Spinal cord (tissue), 10 donors: ENCODE measurements at places on chromosomes 12 and 14. TPM values are rescaled to one million over a fixed set of nuclear protein-coding genes. Genes with fewer than 3 reads are reported as not detected.

DNA sequence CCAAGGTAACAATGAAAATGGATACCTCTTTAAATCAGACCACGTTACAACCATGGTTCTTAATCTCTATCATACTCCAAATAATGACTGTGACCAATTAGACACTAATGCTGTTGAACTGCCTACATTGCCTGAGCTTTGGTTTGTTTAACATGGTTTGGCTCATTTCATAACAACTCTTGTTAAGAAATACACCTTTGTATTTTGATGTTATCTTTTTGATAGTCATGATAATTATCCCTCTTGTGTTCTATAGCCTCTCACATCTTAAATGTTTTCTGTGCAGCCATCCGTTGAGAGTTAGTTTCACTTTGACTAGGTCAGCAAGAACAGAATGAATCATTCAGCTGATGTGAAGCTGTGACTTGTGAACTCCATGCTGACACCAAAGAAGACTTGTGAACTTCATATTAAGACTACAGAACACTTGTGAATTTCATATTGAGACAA is 75.5 kb upstream of the RERGL start:
- DNase-seq: no peak

KRT81 gene
- total RNA-seq: not detected

- peak; percentile 58 for DNase-seq
Measured at GRCh38 chr12:98741556-98742265, 96.6 kb downstream of the APAF1 start.

GRCh38 chr12:57460468-57460784 is 841 bp downstream of the GLI1 start:
- DNase-seq: no peak
